ENCODE measurements at places on chromosomes 1 and 21.

- no peak for DNase-seq
Measured at GRCh38 chr21:32562915-32563314, 22.4 kb downstream of the TCP10L start.

DNA sequence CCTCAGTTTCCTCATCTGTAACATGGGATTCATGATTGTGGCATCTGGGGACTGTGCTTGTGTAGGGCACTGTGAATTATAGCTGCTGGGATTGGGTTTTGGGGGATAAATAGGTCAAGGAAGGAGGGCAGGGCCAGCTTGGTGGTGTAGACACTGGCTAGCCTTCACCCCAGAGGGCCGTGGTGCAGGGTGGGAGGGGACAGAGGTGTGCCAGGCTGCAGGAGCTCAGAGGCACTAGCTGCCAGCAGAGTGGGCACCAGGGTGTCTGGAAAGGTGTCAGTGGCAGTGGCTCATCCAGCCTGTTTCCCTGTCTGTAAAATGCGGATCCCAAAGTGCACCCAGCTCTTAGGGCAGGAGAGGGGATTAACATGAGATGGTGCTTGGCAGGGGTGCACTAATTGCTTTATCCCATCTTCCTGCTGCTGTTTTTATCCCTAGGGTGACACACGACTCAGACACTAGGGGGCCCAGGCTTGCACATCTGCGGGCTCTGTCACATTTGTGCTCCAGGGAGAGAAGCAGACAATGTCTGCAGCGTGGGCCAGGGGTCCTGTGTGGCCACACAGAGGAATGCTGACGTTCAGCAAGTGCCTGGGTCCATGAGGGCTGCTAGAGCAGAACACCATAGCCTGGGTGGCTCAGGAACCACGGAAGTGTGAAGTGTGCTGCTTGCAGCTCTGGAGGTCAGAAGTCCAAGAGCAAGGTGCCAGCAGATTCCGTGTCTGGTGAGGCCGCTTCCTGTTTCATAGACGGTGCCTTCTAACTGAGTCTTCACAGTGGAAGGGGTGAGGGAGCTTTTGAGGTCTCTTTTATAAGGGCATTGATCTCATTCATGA lies 19.3 kb downstream of the OBSCN start:
- no peak for DNase-seq

DNA sequence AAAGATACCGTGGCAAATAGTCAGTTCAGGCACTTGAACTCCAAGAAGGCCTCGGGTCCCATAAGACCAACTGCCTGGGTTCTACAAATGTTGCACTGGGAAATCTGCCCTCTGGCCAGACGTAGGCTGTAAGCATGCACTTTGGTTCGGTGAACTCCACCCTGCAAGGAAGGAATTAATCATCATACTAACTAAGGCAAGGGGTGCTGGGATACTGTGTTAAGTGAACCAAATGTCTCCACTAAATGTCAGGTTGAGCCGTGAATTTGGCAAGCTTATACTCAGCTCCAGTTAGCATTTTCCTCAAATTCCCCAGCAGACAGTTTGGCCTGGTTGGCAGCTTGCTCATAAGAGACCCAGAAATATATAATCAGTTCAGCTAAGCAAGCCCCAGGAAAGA lies 385.9 kb downstream of the GPATCH2 start:
- no peak for DNase-seq

GRCh38 chr1:12146343-12147112 lies 20.3 kb upstream of the TNFRSF1B start:
- DNase-seq: no peak

DNA sequence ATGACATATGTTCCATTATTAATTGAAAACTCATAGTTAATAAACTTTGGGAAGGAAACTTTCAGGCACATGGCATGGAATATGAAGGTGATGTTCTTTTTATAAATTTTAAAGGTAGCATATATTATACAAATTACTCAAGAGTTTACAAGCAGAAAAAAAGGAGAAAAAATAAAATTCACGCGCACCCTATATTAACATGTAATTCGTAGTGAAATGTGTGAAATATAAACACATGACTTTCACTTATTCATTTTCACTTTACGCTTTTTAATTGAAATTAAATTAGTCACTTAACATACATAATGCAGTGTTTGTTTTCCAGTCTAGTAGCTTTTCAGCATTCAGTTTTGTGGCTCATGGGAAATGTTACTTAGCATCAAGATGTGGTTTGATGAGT lies 27.4 kb upstream of the SCYL3 start:
- no peak for DNase-seq

- DNase-seq: peak; percentile 17
Measured at GRCh38 chr1:89844241-89844807, 23.5 kb downstream of the LRRC8D start.

DNA sequence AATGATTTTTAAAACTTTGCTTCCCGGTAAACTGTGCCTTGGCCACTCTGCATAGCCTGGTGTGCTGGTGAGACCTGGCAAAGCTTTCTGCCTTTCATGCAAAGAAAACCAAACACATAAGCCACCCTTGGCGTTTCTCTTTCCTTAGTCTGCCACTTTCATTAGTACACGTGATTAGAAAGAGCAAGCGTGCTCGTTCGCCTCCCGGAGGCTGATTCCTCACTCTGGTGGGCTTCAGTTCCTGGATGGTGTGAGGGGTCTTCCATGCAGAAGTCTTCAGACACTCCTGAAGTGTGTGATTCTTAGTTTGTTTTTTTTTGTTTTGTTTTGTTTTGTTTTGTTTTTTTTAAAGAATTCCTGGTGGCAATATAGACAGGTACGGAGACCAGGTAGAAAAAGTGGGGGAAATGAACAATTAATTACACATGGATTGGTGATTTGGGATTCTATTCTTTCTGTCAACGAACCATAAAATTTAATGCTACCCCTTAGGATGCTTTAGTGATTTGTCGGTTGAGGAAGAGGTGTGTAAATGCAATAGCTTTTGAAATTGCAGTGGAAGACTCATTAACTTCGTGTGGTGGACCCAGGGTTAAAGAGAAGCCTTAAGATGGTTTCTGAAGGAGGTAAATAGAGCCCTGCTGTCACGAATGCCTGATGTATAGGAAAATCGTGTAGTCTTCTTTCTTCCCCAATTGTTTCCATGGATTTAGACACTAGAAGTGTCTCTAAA lies 2.1 kb downstream of the GALNT2 start:
- DNase-seq: no peak

DNA sequence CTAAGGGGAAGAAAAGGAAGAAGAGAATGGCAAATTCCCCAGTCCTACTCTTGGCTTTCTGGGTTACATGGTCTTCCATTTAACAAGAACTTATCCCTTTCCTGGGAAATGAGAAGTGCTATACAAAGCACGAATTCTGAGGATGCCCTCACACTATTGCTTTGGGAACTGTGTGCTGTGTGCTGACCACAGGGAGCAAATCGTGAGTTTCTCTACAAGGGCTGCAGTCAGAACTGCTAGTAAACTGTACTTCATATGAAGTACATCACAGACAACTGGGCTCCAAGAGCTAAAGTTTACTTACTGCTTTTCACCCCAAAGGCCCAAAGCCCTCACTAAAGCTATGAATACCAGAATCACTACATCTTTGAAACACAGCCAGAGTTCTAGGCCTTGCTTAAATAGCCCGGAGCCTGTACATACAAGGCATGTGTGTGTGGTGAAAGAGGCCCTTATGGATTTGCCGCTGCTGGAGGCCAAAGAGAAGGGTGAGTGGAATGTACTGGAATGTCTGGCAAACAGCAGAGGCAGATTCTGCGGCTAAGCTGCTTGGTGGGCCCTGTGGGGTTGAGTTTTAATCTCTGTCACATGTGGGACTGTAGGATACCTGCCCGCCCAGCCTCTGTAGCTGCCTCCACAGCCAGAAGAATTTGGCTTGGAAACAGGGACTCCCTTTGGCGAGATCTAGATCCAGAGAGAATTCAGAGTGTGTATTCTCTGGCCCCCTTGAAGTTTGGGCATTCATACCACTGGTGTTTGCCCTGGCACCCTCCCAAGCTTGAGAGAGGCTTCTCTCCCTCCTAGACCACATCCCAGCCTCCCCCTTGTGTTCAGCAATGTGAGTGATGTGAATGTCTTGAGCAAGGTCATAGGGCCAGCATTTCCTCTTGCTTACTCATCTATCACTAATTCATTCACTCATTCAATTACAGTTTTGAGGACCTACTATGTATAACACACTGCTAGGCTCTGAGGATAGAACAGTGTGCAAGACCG lies 21.9 kb upstream of the TRIM67 start:
- no peak for DNase-seq

- DNase-seq: no peak
Measured at GRCh38 chr1:24228311-24228710, 41.2 kb upstream of the IFNLR1 start.

GRCh38 chr1:206656936-206657335 lies 21.6 kb downstream of the DYRK3 start:
- no peak for DNase-seq

DNA sequence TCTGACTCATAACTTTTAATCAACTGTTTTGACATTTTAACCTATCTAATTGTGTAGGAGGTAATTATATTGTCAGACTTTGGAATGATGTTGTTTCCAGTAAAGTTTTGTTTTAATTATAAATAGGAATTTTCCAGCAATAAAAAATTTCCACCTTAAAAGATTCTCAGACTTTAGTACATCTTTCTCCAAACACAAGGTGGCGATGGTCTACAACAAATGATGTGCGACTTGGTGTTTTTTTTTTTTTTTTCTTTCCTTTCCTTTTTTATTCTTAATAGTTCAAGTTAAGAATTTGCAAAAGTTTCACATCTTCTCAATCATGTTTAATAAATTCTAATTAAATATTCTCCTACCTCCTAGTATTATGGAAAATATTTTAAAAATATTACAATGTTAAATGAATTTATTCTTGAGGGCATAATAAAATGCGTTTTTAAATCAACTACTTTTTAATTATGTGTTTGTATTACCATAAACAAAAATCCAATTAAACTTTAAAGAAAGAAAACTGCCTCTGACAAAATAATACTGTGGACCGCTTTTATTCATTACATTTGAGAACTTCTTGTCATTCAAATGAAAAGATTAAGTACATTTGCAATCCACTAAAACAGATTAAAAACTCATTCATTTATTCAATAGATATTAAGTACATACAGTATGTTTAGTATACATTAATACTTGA lies 4.4 kb upstream of the ADAMTS1 start:
- DNase-seq: no peak

DNA sequence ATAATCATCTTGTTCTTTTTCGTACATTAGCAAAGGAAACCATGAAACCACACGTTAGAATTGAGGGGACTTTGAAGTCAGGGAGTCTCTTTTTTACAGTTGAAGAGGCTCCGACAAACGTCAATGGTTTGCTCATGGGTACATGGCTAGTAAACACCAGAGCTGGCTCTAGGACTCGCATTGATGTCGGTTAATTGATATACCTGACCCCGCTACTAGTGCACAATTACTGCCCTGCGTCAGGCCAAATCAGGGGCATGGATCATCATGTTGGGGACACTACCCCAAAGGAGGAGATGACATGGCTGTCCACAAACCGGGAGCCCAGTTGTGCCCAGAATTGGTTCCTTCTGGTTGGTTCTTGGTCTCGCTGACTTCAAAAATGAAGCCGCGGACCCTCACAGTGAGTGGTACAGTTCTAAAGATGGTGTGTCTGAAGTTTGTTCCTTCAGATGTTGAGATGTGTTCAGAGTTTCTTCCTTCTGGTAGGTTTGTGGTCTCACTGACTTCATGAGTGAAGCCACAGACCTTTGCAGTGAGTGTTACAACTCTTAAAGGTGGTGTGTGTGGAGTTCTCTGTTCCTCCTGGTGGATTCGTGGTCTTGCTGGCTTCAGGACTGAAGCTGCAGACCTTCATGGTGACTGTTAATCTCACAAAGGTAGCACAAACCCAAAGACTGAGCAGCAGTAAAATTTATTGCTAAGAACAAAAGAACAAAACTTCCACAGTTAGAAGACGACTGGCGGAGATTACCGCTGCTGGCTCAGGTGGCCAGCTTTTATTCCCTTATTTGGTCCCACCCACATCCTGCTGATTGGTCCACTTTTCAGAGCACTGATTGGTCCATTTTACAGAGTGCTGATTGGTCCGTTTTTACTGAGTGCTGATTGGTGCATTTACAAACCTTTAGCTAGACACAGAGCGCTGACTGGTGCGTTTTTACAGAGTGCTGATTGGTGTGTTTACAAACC lies 126.9 kb upstream of the ERRFI1 start:
- DNase-seq: peak; percentile 13

DNA sequence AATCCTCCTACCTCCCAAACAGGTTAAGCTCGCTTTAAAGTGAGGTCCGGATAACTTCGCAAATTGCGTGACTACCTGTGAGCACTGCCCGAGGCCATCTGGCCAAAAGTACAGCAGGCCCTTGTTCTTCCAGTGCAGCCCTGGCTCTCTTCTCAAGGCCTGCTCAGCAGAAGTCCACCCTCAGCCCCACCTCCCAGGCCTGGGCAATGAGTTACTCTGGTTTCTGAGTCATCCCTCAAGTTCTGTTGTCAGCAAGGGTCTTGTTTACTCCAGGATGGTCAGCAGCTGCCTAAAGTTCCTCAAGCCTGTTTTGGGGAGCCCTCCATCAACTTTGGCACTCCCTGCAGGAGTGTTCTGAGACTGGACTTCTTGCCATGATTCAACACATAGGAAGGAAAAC lies 101.7 kb downstream of the BCAR3 start:
- DNase-seq: no peak

DNA sequence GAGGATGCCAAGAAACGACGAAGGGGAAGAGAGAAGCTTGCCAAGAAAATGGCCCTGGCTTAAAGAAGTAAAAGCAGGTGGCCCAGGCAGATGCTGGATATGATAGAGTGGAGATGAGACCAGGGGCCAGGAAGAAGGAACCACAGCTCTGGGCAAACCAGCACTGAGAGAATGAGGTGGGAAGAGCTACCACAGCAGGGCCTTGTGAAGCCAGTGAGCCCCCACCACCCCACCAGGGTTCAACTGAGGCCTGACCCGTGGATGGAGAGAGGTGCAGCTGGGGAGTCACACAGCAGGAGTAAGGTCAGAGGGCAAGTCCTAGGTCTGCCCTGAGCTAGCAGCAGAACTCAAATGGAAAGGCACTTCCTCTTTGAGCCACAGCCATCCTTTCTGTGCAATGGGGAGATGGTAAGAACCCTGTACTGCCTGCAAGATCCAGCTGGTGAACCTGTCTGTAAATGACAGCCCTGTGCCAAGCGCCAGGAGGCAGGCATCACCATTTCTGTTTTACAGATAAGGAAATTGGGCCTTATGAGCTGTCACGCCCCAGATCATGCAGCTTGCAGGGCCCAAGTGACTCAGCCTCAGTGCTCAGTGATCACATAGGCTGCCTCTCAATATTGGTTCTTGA lies 8.5 kb downstream of the SH3BGRL3 start:
- peak; percentile 48 for DNase-seq

DNA sequence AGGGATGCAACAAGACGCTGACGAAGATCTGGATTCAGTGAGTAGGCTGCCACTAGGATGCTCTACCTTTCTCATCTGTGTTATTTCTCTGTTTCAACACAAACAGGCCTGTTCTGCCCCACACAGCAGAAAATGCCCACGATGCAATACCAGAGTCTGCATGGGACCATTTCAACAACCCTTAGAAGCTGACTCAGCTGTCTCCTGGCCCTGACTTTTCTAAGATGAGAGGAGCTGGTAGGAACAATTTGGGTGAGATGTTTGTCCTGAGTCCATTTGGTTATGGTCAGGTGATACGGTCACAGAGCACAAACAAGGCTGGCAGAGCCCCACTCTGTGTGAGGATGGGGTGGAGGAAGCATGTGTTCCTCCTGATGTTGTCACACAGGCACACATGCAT lies 11.5 kb upstream of the SLC2A1 start:
- DNase-seq: no peak

- DNase-seq: no peak
Measured at GRCh38 chr1:94612525-94613204, 71.1 kb upstream of the F3 start.

GRCh38 chr1:243848858-243849420 lies 1.1 kb downstream of the AKT3 start:
- DNase-seq: peak; percentile 18
